T-helper 1 cell (primary cell): ENCODE measurements at places on chromosomes 1 and 21.

DNA sequence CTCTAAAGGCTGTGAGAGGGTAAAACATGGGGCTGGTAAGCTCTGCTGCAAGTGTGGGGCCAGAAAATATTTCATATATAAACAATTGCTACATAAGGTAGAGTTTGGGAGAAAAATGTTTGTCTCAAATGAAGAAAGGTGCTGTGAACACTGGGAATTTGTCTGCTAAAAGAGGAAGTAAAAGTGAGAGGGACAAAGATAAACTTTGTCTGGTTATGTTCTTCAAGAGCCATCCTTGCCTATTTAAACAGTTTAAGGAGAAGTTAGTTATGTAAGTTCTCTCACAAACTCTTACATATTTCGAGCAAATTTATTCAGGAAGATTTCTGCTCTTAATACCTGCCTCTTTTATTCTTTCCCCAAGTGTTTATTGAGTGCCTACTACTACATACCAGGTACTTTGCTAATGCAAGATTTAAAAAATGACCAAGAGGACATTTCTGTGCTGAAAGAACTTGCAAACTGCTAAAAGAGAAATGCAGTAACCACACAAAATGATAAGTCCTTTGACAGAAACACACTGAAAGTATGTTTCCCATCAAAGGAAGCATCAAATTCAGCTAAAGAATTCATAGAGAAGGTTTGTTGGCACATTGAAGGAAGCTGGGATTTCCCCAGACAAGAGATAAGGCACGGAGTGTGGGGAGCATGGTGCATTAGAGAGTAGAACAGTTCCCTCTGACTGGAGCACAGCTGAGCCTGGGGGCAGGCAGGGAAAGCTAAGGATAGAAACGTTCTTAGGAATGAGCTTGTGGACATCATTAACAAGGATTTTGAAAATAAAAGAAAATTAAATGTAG is 549.1 kb downstream of the PTBP2 start:
- no peak for DNase-seq

DNA sequence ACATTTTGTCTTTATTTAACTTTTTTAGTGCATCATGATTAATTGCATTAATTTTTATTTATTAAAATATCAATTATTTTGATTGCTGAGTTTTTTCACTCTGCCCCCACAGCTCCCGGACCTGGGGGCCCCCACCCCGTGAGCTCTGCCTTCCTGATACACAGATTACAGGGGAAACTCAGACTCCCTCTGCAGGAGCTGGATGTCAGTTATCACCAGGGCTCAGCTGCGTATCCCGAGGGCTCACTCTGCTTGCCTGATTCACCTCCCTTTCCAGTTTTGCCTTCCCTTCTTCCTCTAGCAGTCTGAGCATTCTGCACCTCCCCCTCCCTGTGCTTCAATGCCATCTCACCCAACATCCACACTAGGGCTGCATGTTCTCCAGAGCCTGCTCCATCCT is 98.2 kb downstream of the ATP1A1 start:
- no peak for DNase-seq

DNA sequence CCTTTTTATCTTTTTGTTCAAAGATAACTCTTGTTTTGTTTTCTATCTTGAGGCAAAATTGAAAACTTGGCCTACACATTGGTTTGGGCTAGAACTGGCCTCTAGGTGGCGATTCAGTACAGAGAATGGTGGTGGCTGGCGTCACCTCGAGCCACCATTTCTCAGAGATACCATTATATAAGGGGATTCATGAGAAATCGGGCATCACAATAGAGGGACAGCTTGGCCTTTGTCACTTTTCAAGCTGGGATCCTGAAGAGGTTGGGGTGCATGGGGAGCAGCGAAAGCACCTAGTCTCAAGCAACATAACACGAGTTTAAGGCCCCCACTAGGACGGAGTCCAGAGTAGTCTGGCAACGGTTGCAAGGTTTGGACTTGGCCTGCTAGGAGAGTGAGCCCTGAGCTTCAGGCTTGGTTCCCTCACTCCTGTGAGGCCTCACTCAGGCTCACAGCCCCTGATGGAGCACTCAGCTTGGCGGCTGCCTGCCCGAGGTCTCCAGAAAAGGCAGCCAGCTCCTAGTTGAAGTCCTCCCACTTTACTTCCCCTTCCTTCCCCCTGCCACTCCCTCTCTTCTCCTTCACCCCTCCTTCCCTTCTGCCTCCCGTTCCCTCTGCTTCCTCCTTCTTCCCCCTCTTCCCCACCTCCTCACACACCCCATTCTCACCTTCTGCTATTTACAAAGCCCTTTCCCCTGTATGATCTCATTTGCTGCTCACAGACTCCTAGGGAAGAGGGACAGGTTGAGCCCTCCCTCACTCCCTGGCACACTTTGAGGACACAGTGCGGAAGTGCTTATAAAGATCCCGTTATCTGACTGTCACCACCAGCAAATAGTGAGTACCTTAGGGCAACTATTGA is 67.8 kb downstream of the LRIG2 start:
- DNase-seq: peak; percentile 34

- DNase-seq: no peak
Measured at GRCh38 chr21:43794311-43794710, 4.9 kb downstream of the RRP1 start.

DNA sequence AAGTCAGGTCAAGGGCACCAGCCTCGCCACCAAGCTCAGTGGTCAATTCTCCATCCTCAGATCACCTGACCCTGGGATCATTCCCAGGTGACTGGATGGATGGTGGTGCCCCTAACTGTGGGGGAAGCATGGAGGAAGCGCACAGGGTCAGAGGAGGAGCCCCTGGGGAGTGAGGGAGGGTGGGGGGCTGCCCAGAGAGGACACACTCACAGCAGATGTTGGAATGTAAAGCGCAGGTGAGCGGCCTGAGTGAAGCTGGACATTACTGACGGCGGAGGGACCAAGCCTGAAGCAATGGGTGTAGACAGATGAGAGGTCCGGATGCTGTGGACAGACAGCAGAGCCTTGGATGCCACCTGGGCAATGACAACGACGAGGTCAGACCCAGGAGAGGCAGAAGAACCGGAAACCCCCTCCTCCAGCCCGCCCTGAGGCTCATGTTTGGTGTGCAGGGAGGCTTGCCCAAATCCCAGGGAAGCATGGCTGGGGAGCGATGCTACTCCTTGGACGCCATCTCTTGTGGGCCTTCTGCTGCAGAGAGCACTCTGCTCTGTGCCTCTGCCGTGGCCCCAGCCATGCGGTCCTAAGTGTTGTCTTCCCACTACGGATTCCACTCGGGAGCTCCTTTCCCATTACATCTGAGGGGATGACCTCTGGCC is 5.7 kb upstream of the CPLANE2 start:
- DNase-seq: no peak

DNA sequence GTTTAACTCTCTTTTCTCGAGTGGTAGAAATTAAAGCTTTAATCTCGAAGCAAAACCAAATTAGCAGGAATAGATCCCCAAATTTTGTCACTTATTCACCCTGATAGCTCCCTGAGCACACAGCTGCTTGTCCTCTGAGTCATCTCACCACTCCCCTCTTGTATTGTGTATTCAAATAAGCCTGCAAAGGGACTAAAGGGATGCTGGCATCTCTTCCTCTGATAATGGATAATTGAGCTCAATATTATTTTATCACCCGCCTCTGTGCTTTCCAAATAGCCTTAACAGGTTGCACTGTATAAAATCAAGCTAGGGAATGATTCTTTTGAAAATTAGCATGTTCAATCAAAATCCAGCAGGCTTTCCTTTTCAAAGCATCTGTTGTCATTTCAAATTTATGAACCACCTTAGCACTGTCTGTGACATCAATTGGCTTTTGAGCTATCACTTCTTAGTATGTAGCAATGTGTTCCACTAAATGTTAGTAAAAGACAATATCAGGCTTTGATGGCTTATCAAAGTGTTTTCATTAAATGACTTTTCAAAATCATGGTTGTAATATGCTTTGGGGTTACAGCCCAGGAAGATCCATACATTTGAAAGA is 561.6 kb downstream of the PLA2G4A start:
- no peak for DNase-seq

DNA sequence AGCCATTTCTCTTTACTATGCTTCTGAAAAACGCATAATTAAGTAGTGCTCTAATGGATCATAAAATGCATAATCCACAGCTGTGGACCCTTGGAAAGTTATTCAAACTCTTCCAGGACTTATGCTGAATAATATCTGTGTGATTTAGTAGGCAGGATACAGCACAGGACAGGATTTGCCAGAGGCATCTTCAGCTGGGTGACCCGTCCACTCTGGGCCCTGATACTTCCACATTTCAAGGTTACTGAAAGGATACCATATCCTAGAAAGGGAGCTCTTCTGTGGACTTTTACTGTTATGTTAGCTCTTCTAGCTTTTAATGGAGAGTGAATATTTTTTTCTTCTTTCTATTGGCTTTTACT is 49.6 kb downstream of the MAP10 start:
- DNase-seq: no peak

GRCh38 chr1:232628335-232629249 is 1.3 kb downstream of the SIPA1L2 start:
- DNase-seq: no peak

DNA sequence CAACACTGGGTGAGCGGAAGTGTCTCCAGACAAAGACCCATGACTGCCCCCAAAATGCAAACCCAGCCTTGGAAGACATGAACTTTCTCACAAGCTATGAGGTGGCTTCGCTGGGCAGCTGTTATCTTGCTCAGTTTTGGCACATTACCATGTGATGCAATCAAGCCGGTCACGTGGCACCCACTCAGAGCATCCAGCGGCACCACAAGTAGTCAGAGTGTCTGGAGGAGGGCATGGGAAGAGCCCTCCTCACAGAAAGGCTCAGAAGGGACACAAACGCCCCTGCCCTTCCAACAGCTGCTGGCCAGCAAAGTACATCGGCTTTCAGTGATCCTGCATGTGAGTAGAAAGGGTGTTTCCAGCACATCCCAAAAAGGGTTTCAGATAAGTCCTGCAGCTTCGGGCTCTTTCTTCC is 145.5 kb upstream of the IRF2BP2 start:
- DNase-seq: no peak
